ENCODE measurements at places on chromosomes 5 and 9.

DNA sequence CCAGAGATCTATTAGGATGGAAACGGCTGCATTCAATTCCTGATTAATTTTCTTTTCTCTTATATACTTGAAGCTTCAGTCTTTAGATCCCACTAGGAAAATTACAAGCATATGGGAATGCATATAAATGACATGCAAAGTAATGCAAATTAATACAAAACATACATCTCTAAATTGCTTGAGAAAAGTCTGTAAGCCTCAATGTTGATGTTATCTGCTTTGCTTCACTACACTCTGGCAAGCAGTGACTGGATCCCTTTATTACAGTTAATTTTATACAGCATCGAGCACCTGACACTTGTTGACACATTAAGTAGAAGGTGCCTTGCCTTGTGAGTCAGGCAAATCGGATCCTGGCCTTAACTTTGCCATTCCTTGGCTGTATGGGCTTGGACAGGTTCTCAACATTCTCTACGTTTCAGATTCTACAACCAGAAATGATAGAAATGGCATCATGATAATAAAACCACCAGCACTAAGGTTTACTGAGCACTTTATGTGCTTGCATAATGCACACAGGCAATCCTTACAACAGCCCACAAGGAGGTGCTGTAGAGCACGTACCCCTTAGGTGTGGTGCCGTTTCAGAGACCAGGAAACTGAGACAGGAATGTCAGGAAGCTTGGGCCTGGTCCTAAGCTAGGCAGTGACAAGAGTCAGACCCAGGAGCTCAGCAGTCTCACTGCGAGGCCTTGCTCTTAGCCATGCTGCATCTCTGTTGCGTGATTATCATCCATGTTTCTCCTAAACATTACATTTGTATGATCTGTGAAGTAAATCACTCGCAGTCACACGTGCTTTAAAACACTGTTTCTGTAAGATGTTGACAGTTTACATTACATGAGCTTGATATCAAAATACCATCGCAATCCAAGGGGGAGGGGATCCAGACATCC is 2.7 kb downstream of the GCNT4 start:
- no peaks in the 10 kb centered on the region for H3K27me3 ChIP-seq
- DNase-seq: no peak
- no peaks in the 10 kb centered on the region for H3K36me3 ChIP-seq
- H3K4me1 ChIP-seq: peaks cover 5% of the 10 kb centered on the region
- H3K4me3 ChIP-seq: no peak overlapping the region

- no peak overlapping the region for H3K27ac ChIP-seq
- H3K36me3 ChIP-seq: no peaks in the 10 kb centered on the region
- no peaks in the 10 kb centered on the region for H3K4me1 ChIP-seq
- H3K27me3 ChIP-seq: no peaks in the 10 kb centered on the region
- no peak for DNase-seq
Measured at GRCh38 chr5:110239786-110240185, 486.7 kb downstream of the TMEM232 start.

GRCh38 chr5:172453206-172453985 is 929 bp downstream of the SH3PXD2B start:
- DNase-seq: no peak
- no peaks in the 10 kb centered on the region for H3K36me3 ChIP-seq
- H3K4me3 ChIP-seq: peak overlapping the region; percentile 74
- peak overlapping the region; percentile 83 for H3K27ac ChIP-seq
- no peaks in the 10 kb centered on the region for H3K27me3 ChIP-seq
- H3K4me1 ChIP-seq: no peaks in the 10 kb centered on the region

GRCh38 chr5:87109746-87110145 is 157.9 kb upstream of the RASA1 start:
- no peaks in the 10 kb centered on the region for H3K4me1 ChIP-seq
- no peak overlapping the region for H3K27ac ChIP-seq
- no peaks in the 10 kb centered on the region for H3K27me3 ChIP-seq
- H3K4me3 ChIP-seq: no peak overlapping the region
- H3K36me3 ChIP-seq: no peaks in the 10 kb centered on the region

GRCh38 chr9:89634995-89635742 is 30.4 kb downstream of the GADD45G start:
- no peaks in the 10 kb centered on the region for H3K36me3 ChIP-seq
- no peaks in the 10 kb centered on the region for H3K4me1 ChIP-seq
- H3K4me3 ChIP-seq: no peak overlapping the region
- no peak overlapping the region for H3K27ac ChIP-seq
- peak; percentile 25 for DNase-seq

DNA sequence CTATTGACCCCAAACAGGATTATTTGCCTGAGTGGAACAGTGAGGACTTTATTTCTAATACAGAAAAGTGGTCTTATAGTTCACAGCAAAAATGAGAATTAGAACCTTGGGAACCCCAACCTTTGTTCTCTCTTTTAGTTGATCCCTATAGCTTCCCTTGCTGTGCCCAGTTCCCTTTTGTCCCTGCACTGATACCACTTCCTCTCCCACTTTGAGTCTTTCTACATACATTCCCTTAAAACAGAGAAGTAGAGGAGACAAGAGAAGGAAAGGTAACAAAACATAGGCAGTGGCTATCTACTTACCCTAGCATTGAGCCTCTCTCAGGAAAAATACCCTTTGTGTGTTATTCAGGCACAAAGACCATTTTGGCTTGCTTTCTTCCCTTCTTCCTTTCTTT is 246.4 kb downstream of the FAM114A2 start:
- no peak overlapping the region for H3K4me3 ChIP-seq
- no peaks in the 10 kb centered on the region for H3K36me3 ChIP-seq
- H3K4me1 ChIP-seq: no peaks in the 10 kb centered on the region

- H3K4me3 ChIP-seq: no peak overlapping the region
- peak; percentile 31 for DNase-seq
- H3K27ac ChIP-seq: peak overlapping the region; percentile 41
- no peaks in the 10 kb centered on the region for H3K27me3 ChIP-seq
- H3K4me1 ChIP-seq: no peaks in the 10 kb centered on the region
Measured at GRCh38 chr5:91189480-91190313, 193.4 kb downstream of the ARRDC3 start.
